ENCODE measurements at places on chromosomes 6 and 20.

DNA sequence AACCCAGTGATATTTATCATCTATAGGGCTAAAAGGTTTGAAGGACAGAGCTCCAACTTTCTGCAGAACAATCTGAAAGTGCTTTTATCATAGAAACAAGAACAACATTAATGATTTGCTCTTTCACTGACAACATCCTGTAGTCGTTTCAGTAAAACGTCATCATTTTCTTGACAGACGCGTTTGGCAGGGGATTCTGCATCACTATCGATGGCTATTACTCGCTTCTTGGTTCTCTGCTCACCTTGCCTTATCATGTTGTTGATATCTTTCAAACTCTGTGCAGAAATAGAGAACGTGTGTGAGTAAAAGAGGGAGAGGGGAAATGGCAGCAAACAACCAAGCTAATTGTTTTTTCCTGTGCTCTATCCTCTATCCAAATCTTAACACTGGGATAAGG lies 47.1 kb upstream of the SAMHD1 start:
- no peak for DNase-seq

DNA sequence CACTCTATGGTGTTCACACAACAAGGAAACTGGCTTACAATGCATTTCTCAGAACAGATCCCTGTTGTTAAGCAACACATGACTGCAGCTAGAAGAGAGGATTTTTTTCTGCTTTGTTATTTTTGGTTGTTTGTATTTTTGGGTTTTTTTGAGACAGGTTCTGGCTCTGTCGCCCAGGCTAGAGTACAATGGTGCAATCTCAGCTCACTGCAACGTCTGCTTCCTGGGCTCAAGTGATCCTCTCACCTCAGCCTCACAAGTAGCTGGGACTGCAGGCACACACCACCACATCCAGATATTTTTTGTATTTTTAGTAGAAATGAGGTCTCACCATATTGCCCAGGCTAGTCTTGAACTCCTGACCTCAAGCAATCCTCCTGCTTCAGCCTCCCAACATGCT lies 12.7 kb downstream of the CD24 start:
- no peak for DNase-seq

- no peak for DNase-seq
Measured at GRCh38 chr20:35704514-35705261, 5.5 kb downstream of the ROMO1 start.

DNA sequence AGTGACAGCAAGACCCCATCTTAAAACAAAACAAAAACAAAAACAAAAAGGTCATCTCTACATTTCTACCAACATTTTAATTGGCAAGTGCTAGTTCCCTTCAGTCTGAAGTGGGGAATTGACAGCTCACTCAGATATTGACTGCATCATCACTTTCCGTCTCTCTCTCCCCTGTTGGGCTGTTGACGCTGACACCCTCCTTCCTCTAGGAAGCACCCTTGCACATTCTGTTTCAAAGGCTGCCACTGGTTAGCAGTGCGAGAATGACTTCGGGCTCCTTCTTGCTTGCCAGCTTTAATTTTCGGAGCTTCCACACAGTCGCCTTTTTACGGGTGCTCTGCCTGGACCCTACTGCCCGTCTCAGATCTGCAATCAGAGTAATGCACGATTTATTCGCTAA lies 96.6 kb upstream of the INSM1 start:
- no peak for DNase-seq

- no peak for DNase-seq
Measured at GRCh38 chr20:61251529-61252393, at the start of gene CDH4. Gene CDH4 (plus strand): TSS chr20:61252261.

DNA sequence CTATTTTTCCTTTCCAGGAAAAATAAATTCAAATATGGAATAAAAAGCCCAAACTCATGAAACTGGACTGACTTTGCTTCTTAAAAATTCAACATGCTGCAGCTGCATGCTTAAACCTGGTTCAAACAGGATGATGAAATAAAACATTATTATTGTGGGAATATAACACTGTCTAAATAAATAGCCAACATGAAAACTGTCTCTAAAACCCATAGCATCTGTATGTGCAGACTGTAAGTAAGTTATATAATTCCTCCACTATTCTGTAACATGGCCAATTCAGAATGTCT lies 30.4 kb upstream of the AHI1 start:
- no peak for DNase-seq

DNA sequence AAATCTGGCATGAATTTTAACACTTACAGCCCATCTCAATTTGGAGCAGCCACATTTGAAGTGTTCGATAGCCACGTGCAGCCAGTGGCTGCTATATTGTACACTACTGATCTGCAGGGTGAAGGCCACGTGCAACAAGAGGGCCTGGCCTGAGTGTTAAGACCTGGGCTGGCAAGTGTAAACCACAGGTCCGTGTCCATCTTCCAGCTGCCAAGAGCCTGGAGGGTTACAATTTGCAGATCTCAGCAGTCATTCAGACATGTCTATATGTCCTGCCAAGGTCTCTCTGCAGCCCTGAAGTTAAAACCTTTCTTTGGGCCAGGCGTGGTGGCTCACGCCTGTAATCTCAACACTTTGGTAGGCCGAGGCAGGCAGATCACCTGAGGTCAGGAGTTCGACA lies 14.1 kb downstream of the SGK2 start:
- DNase-seq, result no peak

DNA sequence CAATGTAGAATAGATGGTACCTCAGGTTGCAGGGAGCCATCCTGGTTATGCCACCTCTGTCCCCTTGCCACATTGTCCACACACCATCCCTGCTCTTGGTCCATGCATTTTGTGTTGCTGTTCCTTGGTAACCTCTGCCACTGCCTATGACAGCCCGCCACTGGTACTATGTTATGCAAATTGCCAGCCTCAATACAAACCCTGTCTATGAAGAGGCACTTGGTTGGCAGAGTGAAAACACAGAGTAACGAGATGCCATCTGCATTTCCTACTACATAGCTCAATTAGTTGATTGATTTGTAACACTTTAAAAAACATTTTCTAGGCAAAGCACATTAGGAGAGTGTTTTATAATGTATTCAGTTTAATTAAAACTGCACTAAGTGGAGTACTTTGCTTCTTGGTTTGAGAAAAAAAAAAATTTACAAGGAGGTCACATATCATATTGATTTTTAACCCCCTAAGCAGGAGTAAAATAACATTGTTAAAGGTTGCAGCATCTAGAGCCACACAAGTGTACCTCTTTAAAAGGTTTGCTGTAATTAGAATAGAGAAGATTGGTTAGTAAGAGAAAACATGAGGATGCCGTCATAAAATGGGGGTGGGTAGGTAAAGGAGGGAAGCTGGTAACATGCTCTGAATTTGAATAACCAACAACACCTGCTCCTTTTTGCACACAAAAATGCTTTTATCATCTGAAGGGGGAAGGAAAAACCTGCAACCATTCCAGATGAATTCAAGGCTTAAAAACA lies 817.1 kb downstream of the KIF16B start:
- no peak for DNase-seq

GRCh38 chr20:22763257-22763906 lies 179.0 kb upstream of the FOXA2 start:
- DNase-seq, result no peak

- DNase-seq, result no peak
Measured at GRCh38 chr6:24650365-24650764, 4.4 kb upstream of the KIAA0319 start.

DNA sequence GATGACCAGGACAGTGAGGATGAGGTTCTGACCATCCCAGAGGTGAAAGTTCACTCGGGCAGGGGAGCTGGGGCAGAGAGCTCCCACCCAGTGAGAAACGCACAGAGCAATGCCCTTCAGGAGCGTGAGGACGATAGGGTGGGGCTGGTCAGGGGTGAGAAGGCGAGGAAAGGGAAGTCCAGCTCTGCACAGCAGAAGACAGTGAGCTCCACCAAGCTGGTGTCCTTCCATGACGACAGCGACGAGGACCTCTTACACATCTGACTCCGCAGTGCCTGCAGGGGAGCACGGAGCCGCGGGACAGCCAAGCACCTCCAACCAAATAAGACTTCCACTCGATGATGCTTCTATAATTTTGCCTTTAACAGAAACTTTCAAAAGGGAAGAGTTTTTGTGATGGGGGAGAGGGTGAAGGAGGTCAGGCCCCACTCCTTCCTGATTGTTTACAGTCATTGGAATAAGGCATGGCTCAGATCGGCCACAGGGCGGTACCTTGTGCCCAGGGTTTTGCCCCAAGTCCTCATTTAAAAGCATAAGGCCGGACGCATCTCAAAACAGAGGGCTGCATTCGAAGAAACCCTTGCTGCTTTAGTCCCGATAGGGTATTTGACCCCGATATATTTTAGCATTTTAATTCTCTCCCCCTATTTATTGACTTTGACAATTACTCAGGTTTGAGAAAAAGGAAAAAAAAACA lies 16.6 kb upstream of the SLC22A1 start:
- no peak for DNase-seq

GRCh38 chr6:150537893-150538292 lies 61.8 kb upstream of the PLEKHG1 start:
- no peak for DNase-seq

DNA sequence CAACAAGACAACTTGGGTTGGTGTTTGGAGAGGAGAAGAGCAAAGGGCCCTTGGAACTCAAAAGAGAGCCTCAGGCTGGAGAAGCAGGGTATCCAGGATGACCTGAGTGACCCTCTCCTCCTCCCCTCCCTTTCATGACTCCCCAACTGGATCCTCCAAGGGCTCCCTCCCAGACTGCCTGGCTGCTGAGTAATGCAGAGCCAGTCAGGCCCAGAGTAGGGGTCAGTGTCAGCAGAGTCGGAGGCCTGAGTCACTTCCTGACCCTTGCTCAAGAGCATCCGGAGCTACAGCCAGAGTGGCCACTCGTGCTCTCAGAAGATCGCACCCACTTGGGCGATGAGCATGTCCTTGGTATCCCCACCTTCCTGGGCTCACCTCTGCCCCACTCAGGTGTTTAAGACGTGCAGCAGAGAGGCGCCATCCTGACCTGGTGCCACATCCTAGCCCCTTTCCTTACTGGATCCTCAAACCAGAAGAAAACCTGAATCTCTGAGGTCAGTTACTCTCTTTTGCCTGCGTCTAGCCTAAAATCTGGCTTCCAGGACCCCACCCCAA lies 2.8 kb upstream of the MAPK13 start:
- DNase-seq, result peak; percentile 33

GRCh38 chr20:57316795-57317201 lies 12.8 kb upstream of the SPO11 start:
- DNase-seq, result no peak
